ENCODE measurements at places on chromosomes 7 and 10.

- no peak for DNase-seq
Observed at GRCh38 chr7:155340071-155340531, 42.4 kb downstream of the INSIG1 start.

DNA sequence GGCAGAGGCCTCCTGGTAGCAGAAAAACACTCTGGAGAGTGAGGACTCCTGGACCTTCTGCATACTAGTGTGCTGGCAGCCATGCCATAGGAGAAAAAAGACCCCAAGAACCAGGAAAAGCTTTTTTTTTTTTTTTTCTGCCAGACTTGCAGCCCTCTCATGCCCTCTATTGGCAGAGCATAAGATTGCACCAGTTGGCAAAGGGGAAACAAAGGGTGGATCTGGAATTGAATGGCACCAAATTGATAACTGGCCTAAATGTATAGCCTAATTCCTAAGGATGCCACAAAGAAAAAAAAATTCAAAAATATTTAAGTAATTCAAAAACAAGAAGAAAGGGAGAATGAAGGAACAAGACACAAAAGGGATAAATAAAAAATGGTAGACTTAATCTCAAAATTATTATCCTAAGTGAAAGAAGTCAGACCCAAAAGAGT is 112.5 kb upstream of the GHITM start:
- no peak for DNase-seq

DNA sequence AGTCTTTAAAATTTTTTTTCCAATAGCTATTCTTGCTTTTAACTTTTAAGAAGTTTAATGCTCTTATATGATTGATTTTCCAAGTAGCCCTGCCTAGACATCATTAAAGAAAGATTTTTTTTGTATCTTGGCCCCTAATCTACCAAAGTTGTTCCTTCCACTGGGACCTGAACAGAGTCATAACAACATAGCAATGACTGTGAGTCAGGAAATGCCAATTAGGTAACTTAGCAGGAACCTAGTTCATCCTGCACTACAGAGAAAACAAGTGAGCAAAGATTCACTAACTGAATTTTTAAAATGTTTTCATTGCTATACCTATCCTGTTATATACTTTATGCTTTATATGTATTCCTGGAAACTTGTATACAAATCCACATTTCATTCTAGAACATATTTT is 284.7 kb downstream of the BICC1 start:
- no peak for DNase-seq

GRCh38 chr7:126057979-126058378 is 1128.4 kb upstream of the POT1 start:
- no peak for DNase-seq

DNA sequence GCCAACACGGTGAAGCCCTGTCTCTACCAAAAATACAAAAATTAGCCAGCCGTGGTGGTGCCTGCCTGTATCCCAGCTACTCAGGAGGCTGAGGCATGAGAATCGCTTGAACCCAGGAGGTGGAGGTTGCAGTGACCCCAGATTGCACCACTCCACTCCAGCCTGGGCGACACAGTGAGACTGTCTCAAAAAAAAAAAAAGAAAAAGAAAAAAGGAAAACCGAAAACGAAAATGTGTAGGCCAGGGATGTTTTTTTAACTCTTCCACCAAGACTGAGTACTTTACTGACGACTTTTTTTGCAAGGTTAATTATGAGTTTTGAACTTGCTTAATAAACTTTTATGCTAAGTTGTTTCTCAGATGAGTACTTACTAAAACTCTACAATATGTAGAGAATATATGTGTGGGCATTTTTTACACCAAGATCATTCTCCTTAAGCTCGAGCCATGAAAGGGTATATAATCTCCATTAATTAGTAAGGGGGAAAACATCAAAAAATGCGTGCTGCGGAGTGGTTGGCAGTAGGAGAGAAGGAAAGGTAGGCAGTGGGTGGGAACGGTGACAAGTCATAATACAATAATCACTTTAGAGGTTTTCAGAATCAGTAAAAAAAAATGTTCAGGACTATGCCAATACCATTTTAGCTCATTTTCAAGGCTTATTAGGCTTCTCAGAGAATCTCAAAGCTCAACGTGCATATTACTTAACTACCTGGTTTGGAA is 8.6 kb upstream of the ADRB1 start:
- no peak for DNase-seq

- peak; percentile 52 for DNase-seq
Observed at GRCh38 chr7:21767300-21767900, 178.3 kb downstream of the CDCA7L start.

Measured in umbilical cord (tissue), 2 donors.